ENCODE measurements at places on chromosomes 11 and 22.

- DNase-seq: no peak
These were observed 239.9 kb downstream of the CNTN5 start for GRCh38 chr11:99260696-99261095.

DNA sequence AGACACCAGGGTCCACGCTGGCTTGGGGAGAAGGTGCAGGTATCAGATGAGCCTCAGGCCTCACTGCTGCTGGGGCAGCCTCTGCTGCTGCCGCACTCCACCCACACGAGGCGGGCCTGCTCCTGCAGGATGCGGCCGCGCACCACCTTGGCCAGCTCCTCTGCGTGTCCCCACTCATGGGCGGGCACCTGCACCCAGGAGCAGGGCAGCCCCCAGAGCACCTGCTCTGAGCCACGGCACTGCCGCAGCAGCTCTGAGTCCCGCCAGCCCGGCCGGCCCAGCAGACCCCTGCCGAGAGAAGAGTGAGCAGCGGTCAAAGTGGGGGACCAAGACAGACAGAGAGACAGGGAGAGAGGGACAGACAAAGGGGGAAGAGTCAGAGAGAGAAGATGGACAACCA lies 4.9 kb upstream of the MFNG start:
- no peak for DNase-seq

- DNase-seq: no peak
These were observed 382.6 kb downstream of the DYNC2H1 start for GRCh38 chr11:103491777-103492176.

DNA sequence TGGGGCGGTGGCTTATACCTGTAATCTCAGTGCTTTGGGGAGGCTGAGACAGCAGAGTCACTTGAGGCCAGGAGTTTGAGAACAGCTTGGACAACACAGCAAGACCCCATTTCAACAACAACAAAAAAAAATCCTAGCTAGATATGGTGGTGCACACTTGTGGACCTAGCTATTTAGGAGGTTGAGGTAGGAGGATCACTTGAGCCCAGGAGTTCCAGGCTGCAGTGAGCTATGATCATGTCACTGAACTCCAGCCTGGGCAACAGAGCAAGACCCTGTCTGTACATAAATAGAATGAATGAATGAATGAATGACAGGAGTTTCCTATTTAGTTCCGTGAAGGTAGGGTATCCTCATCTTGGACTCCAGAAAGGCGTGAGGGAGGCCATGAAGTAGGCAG lies 107.0 kb downstream of the OSBP2 start:
- no peak for DNase-seq
